Kidney epithelial cell (primary cell): ENCODE measurements at places on chromosomes 1 and 21. TPM values are rescaled to one million over a fixed set of nuclear protein-coding genes. Genes with fewer than 3 reads are reported as not detected.

DNA sequence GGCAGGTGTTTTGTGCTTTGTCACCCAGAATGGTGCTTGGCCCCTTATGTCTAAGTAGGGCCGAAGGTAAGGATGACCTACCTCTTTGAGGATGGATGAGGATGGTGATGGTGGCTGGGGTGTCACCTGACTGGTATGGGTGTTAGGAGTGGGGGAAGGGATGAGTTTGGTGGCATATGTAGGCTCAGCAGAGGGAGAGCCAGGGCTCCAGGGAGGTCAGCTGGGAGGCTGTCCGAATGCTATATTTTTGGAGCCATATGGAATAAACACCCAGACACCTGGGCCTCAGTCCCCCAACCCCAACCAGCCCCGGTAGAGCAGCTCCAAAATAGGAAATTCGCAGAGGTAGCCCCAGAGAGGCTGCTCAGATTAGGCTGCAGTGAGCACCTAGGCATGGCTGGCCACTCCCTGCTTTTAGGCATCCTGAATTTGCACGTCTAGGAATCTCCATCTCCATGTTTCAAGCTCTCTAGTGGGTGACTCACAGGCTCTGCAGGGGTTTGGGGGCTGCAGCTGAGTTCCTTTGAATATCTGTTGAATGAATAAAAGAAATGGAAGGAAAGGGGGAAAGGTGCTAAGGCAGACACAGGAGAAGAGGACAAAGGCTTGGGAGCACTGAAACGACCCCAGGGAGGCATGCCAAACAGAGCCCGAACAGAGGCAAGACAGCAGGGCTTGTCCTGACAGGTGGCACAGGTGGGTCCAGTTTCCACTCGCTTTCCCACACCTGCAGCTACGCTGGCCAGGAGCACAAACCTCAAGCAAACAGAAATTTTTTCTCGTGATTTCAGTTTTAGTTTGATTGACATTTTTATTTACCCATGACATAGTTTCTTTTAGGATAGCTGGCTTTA lies 135.3 kb upstream of the EDN2 start:
- no peak for DNase-seq

DNA sequence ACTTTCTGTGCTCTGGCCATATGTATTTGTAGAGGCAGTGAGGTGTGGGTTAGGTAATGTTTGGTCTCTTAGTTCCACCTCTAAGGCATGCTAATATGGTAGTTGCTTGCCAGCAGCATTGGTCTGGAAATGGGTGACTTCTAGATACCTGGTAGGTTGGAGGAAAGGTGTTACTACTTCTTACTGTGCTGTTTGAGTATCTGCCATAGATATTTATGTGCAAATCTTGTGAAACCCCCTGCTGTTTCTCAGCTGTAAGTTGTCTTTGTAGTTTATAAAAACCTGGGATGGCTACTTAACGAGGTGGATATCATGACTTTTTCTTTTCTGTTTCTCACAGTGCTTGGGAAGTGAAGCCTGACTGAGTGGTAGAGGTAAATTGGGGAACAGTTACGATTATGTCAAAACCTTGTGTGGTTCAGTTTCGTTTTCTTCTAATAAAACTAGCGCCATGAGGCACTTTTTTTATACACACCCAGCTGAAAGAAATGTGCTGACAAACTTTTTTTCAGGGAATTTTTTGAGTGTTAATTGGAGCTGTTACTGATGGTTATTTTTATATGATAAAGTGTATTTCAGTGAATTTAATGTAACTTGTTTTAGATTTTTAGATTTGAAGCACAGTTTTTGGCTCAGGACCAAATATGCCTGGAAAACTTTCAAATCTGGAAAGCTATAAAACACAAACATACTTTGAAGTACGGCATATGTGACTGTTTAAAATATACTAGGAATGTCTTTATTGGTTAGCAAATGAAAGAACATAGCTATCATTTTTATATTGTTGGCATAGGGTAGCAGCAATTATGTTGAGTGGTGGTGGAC lies 42.1 kb downstream of the CAMSAP2 start:
- no peak for DNase-seq

GRCh38 chr1:235937123-235937522 lies 70.4 kb upstream of the LYST start:
- no peak for DNase-seq

- no peak for DNase-seq
These were observed 177.0 kb downstream of the NPHP4 start for GRCh38 chr1:5815211-5815610.

- no peak for DNase-seq
These were observed 21.5 kb downstream of the STPG1 start for GRCh38 chr1:24391882-24392603.

DNA sequence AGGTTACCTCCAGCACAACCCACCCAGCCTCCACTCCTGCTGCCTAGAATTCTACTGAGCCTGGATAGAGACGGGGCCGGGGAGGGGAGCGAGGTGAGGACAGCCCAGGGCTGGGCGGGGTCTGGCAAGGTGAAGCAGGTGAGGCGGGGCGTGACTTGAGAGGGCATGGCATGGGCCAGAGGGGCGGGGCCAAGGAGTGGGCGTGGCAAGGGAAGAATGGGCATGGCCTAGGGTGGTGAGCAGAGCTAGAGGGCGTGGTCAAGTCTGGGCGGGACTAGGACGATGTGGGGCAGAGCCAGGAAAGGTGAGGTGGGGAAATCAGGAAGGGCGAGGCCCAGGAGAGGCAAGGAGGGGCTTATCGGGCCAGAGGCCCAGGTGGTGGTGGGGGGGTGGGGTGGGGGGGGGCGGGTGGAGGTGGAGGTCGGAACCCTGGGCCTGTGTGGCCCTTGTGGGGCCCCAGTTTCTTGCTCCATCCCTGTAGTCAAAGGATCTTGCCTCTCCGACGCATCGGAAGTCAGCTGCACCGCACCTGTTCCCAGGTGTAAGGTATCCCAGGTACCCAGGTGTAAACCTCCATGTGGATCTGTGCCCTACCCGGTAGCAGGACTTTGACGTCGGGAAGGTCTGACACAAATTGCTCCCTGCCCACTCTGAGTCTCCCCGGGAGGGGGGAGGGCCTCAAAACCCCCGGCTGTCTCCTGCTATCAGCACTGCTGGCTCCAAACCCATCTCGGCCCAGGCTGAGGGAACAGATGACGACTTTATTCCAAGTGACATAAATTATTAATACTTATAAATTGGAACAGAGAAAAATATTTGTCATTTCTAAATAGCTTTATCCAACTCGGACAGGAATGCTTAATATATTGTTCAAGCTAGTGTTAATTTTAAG lies 32.9 kb upstream of the UTS2 start:
- no peak for DNase-seq

CALML6 gene
- total RNA-seq = 0.04 TPM in 1 of 2 replicates, not detected in the other

PYHIN1 gene
- total RNA-seq = not detected in 2 replicates

DNA sequence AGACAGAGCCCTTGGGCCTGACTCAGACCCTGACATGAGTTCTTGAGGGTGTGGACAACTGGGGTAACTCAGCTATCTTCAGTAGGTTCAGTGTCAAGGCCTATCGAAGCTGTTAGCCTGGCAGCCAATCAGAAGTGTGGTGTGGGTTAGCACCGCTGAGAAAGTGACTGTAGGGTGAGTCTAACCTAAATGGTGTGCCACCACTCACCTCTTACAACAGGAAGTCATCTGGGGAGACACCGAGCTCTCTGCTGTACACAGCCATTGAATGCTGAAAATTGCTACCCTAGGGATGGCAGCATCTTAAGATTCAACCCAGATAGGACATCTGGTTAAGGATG lies 44.6 kb downstream of the RASSF5 start:
- no peak for DNase-seq

- no peak for DNase-seq
These were observed 46.8 kb upstream of the TARDBP start for GRCh38 chr1:10965546-10966226.

UTS2 gene
- not detected in 2 replicates for total RNA-seq
